Esophagus muscularis mucosa (tissue), 4 donors: ENCODE measurements at places on chromosomes 16 and 17. TPM values are rescaled to one million over a fixed set of nuclear protein-coding genes. Genes with fewer than 3 reads are reported as not detected.

The HAP1 gene
- total RNA-seq = not detected

The CFAP97D1 gene
- total RNA-seq = not detected

The KCNH4 gene
- 0.19 TPM for total RNA-seq

The ST6GALNAC1 gene
- total RNA-seq = 2.8 TPM

- no peak overlapping the region for H3K27ac ChIP-seq
- no peaks in the 10 kb centered on the region for H3K27me3 ChIP-seq
- H3K4me1 ChIP-seq = no peaks in the 10 kb centered on the region
- no peaks in the 10 kb centered on the region for H3K36me3 ChIP-seq
- DNase-seq = no peak
Observed at GRCh38 chr17:32960815-32961214, 30.8 kb upstream of the SPACA3 start.

DNA sequence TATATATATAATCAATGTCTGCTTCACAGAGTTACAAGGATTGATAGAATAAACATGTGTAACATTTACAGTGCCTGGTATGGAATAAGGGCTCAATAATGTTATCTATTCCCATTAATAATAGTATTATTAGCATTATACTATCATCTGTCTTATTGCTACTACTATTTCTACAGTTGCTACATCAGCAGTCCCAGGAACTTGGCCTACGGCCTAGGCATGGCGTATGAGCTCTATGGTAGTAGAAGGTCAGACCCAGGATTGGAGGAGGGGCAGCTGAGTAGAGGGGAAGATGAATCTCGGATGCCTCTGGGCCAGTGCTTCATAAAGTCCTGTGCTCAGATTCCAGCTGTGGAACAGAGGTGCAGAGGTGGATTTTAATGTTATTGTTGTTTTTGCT, 146.3 kb upstream of the TBX2 start:
- DNase-seq = no peak
- H3K36me3 ChIP-seq = no peaks in the 10 kb centered on the region
- peaks cover 51% of the 10 kb centered on the region for H3K4me1 ChIP-seq
- H3K4me3 ChIP-seq = no peak overlapping the region
- no peaks in the 10 kb centered on the region for H3K27me3 ChIP-seq

- H3K4me1 ChIP-seq = peaks cover 69% of the 10 kb centered on the region
- peak overlapping the region; percentile 66 for H3K27ac ChIP-seq
- DNase-seq = no peak
- H3K36me3 ChIP-seq = peaks cover 38% of the 10 kb centered on the region
- no peak overlapping the region for H3K4me3 ChIP-seq
Observed at GRCh38 chr17:35725802-35726126, 5.7 kb upstream of the RASL10B start.
